ENCODE measurements at places on chromosomes 1 and 21. TPM values are rescaled to one million over a fixed set of nuclear protein-coding genes. Genes with fewer than 3 reads are reported as not detected.

DNA sequence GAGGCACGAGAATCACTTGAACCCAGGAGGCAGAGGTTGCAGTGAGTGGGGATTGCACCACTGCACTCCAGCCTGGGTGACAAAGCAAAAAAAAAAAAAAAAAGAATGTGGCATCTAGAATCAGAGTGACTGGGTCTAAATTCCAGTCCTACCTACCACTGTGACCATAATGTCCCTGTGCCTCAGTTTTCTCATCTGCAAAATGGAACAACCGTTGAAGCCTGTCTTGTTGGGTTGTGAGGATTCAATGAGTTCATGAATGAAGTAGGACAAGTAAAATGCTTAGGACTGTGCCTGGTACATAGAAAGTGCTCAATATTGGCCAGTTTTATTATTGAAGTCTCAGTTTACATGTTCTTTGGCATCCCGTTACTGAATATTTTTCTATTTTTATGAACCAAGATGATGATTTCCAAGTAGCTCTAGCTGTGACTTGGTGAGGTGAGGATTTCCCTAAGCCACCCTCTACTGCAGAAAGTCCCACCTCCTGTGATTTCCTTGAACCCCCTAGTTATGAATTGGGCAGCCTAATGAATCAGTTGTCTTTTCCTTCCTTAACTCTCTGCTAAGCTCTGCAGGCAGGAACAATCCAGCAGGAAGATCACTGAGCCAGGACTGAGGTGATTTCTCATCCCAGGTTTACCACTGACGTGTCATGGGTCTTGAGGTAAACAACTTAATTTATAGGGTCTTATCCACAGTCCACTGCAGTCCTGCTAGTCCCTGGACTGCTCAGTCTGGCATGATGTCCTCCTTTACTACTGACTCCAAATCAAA lies 18.9 kb upstream of the MEAF6 start:
- H3K36me3 ChIP-seq = peaks cover 22% of the 10 kb centered on the region
- DNase-seq = no peak
- peaks cover 1% of the 10 kb centered on the region for H3K27me3 ChIP-seq

DNA sequence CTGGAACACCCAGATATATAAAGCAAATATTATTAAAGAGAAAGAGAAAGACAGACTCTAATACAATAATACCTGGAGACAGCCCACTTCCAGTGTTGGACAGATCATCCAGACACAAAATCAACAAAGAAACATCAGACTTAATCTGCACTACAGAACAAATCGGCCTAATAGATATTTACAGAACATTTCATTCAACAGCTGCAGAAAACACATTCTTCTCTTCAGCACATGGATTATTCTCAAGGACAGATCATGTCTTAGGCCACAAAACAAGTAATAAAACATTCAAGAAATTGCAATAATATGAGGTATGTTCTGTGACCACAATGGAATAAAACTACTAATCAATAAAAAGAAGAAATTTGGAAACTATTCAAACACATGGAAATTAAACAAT lies 398.3 kb upstream of the DUSP10 start:
- peaks cover 2% of the 10 kb centered on the region for H3K27me3 ChIP-seq
- H3K27ac ChIP-seq = no peak overlapping the region
- H3K36me3 ChIP-seq = no peaks in the 10 kb centered on the region
- no peak overlapping the region for H3K4me3 ChIP-seq
- no peak for DNase-seq
- no peaks in the 10 kb centered on the region for H3K4me1 ChIP-seq

The TPTE gene
- not detected for total RNA-seq

The HTR6 gene
- not detected for total RNA-seq

The RORC gene
- 2.6 TPM for total RNA-seq

DNA sequence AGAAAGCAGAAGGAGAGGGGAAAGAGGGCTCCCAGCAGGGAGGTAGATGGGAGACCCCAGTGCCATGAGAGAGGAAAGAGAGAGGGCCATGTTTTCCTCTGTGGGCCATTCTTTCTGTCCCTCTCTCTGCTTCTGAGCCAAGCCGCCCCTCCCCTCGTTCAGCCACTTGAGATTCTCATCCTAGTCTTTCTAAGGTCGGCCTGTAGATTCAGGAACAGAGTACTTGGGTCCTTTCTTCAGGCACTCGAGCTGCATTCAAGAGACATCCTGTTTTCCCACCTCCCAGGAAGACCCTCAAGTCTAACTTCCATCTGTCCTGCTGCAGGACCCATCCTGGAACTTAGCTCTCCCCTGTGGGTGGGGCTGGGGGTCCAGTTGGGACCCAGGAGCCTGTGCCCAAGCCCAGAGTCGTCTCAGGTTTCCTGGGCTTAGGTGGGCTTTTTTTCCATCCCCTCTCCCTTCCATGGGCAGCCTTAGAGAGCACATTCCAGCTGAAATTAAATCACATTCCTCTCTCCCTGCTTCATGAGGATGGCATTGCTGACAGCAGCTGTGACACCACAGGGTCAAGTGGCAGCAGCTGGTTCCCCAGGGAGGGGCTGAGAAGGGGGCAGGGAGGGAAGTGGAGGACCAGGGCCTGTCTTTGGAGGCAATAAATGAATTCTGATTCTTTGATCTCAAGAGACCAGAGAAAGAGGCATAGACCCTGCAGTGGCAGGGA lies 13.0 kb downstream of the NES start:
- DNase-seq = no peak
- peaks cover 8% of the 10 kb centered on the region for H3K27me3 ChIP-seq
- no peak overlapping the region for H3K27ac ChIP-seq
- no peaks in the 10 kb centered on the region for H3K36me3 ChIP-seq

GRCh38 chr1:55051621-55052020 lies 12.3 kb downstream of the PCSK9 start:
- no peak overlapping the region for H3K4me3 ChIP-seq
- no peaks in the 10 kb centered on the region for H3K36me3 ChIP-seq
- no peak overlapping the region for H3K27ac ChIP-seq
- DNase-seq = no peak

- no peaks in the 10 kb centered on the region for H3K36me3 ChIP-seq
- H3K4me3 ChIP-seq = no peak overlapping the region
- H3K27ac ChIP-seq = no peak overlapping the region
Observed at GRCh38 chr1:232182236-232182635, 447.7 kb downstream of the SIPA1L2 start.

- H3K36me3 ChIP-seq = no peaks in the 10 kb centered on the region
- H3K27ac ChIP-seq = no peak overlapping the region
- peaks cover 16% of the 10 kb centered on the region for H3K4me1 ChIP-seq
- peaks cover 73% of the 10 kb centered on the region for H3K27me3 ChIP-seq
Observed at GRCh38 chr1:225651376-225651871, 1.5 kb downstream of the ENAH start.

The GPR161 gene
- total RNA-seq = 0.41 TPM

The PHLDA3 gene
- 16.6 TPM for total RNA-seq

The RGS13 gene
- not detected for total RNA-seq

DNA sequence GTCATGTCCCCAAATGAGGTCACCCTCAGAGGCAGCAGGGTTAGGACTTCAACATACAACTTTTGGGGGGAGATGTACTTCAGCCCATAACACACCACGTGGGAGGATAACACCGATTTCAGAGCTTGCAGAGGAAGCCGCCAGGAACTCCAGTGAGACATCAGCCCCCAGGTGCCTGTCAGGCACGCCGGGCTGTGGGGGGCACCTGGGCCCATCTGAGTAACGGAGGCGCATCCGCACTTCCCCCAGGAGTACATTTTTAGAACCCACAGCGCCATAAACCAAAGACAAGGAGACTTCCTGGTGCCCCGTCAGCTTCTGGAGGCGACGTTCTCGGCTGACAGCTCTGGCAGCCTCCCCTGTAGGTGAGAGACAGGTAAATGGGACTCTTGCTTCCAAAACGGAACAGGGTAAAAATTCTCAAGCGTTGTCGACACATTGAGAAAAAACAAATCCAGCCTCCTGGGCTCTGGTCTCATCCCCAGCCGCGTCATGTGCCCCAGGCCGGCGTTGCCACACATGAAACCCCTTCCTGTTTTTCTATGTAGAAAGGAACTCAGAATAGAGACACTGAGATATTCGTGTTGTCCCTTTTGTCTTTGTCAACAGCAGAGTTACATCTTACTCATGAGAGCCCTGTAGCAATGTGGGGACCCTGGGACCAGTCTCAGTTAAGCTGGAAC lies 93.3 kb downstream of the PDE9A start:
- peak overlapping the region; percentile 39 for H3K4me3 ChIP-seq
- peaks cover 23% of the 10 kb centered on the region for H3K4me1 ChIP-seq
- H3K27me3 ChIP-seq = peaks cover 2% of the 10 kb centered on the region

GRCh38 chr1:214514819-214515383 lies 36.5 kb downstream of the PTPN14 start:
- peaks cover 4% of the 10 kb centered on the region for H3K27me3 ChIP-seq
- no peak for DNase-seq
- no peak overlapping the region for H3K4me3 ChIP-seq
- no peaks in the 10 kb centered on the region for H3K36me3 ChIP-seq

DNA sequence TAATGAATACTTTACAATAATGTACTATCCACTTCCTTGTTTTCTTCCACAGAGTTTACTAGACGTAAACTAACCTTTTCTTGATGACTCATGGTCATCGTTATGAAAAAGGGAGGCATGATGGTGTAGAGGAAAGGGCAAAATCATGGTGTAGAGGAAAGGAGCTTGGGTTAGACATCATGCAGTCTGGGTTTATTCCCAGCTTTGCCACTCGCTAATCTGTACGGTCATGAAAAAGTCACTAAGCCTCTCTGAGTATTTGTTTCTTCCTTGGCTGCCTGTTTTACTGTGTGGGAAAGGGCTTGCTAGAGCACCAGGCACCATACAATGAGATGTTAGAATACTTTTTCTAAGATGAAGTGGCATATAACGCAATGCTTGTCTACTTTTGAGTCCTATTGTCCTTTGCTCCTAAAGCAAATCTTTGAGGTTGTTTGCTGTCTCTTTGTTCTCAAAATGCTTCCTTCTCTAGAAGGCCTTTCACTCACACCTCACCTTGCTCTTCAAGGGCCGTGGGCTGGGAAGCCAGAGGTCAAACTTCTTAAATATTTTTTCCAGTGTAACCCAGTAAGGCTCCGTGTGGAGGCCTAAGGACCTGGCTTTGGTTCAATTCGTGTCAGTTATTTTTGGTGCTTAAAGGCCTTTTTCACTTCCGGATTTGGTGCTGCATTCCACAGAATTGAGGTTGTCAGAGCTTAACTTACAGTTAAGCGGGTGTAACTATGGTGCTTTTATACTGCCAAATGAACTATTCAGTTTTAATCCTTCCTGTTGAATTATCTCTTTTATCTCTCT lies 9.9 kb upstream of the ETV3 start:
- no peak for DNase-seq
- peaks cover 48% of the 10 kb centered on the region for H3K4me1 ChIP-seq

DNA sequence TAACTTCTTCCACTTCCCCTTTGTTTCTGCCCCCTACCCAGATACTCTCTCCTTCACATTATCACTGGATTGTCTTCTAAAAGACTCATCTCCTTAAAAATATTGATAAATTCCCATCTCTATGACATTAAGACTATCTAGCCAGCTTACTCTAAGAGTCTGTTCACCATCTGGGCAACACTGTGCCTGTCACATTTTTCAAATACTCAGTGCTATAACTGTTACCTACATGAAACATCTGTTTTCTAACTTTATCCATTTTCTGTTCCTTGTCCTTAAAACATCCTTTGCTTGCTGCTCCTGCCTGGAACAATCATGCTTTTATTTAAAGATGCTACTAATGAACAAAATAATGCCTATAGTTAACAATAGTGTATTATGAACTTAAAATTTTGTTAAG lies 81.4 kb downstream of the NCAM2 start:
- H3K4me3 ChIP-seq = no peak overlapping the region
- H3K27ac ChIP-seq = no peak overlapping the region
- no peaks in the 10 kb centered on the region for H3K4me1 ChIP-seq
- DNase-seq = no peak
- H3K27me3 ChIP-seq = no peaks in the 10 kb centered on the region
- no peaks in the 10 kb centered on the region for H3K36me3 ChIP-seq

The S100A1 gene
- not detected for total RNA-seq

GRCh38 chr1:206706298-206706791 lies 21.6 kb downstream of the MAPKAPK2 start:
- peaks cover 88% of the 10 kb centered on the region for H3K4me1 ChIP-seq
- peak overlapping the region; percentile 34 for H3K4me3 ChIP-seq
- H3K36me3 ChIP-seq = peaks cover 15% of the 10 kb centered on the region
- DNase-seq = no peak
- no peaks in the 10 kb centered on the region for H3K27me3 ChIP-seq

The NHLH2 gene
- total RNA-seq = not detected

The LCE3D gene
- total RNA-seq = not detected

DNA sequence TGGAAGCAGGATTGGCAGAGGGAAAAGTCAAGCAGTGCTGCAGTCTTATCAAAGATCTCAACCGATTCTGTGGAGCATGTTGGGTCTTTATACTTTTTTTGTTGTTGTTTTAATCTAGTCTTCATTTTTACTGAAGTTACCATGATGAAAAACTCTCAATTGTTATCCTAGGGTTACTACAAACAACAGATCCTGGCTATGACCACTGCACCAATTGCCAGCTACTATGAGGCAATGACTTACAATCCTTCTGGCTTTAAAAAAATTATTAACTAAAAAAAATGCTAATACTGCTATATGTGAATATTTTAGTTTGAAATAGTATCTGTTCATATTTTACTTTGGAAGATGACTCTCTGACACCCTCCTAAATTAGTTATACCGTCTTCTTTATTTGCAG lies 145.9 kb downstream of the CNIH3 start:
- DNase-seq = no peak
- H3K4me1 ChIP-seq = no peaks in the 10 kb centered on the region
- peaks cover 9% of the 10 kb centered on the region for H3K27me3 ChIP-seq
- no peak overlapping the region for H3K27ac ChIP-seq

DNA sequence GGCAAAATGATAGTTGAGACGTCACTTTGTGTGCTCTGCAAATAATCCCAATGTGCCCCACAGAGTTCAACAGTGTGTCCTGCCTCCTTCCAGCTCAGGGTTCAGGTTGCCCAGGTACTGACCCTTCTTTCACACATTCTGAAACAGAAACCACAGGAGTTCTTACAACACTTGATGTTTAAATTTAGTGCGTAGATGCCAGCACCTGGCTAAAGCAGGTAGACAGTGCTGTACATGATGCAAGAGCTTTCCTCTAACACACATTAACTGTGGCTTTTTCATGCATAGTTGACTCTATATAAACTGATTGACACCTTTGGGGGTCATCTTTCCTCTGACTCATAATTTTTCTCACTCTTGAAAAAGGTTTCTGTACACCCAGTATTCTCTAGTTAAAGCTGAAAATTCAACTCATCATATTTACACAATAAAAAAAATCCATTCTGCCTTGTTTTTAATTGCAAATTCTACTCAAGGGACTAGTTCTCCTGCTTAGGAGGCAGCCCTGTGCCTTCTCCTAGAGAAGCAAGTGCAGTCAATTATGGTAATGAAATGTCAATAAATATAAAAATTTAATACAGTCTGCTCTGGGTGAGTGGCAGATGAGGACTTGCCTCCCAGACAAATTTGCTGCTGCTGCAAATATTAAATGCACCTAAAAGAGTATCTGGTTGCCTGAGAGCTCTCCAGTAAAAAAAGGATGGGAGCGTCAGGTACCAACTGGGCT lies 91.4 kb downstream of the NR5A2 start:
- H3K4me3 ChIP-seq = no peak overlapping the region
- H3K27me3 ChIP-seq = peaks cover 28% of the 10 kb centered on the region
- H3K4me1 ChIP-seq = no peaks in the 10 kb centered on the region
- no peaks in the 10 kb centered on the region for H3K36me3 ChIP-seq

The PFKFB2 gene
- total RNA-seq = 4.4 TPM

GRCh38 chr1:209749670-209750323 lies 6.1 kb upstream of the TRAF3IP3 start:
- no peak for DNase-seq
- H3K4me3 ChIP-seq = peak overlapping the region; percentile 38
- H3K4me1 ChIP-seq = peaks cover 81% of the 10 kb centered on the region
- H3K27me3 ChIP-seq = no peaks in the 10 kb centered on the region

- peaks cover 47% of the 10 kb centered on the region for H3K4me1 ChIP-seq
- peak; percentile 8 for DNase-seq
- no peaks in the 10 kb centered on the region for H3K27me3 ChIP-seq
- peaks cover 34% of the 10 kb centered on the region for H3K36me3 ChIP-seq
Observed at GRCh38 chr1:203796236-203796605, 798 bp downstream of the ZBED6 start.

The KCTD3 gene
- 5.5 TPM for total RNA-seq

All from activated T-helper 1 cell treated with anti-CD3 and anti-CD28 coated beads, Interleukin-12 subunit alpha, Interleukin-12 subunit beta, Interleukin-2, Interleukin-4 antibody, amounts not matched to agents 30 ng/mL and 10 ng/mL and 1 ng/mL, durations not matched to agents 14 hours and 24 hours and 36 hours (primary cell).